ENCODE measurements at places on chromosomes 4 and X.

GRCh38 chrX:65534450-65535292 is at the start of gene LAS1L:
Gene LAS1L, minus strand, starts transcription at chrX:65534787. Its CDS starts 72 bp downstream, at chrX:65534715.
- peak; percentile 90 for DNase-seq

DNA sequence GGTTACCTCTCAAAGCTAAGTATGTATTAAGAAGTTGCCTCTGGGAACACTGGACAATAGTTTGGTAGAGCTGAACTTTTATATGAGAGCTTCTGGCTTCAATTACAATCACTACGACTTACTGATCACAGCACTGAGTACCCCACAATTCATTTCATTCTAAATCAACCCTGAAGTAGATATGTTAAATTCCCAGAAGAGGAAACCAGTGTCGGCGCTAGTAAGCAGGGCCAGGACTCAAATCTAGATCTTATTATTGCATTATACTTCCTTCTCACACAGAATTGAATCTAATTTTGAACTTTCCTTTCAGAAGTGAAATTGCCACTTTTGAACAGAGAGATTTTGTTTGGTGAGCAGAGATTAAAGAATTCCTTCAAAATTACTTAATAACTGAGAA is 41.8 kb downstream of the HUWE1 start:
- no peak for DNase-seq

DNA sequence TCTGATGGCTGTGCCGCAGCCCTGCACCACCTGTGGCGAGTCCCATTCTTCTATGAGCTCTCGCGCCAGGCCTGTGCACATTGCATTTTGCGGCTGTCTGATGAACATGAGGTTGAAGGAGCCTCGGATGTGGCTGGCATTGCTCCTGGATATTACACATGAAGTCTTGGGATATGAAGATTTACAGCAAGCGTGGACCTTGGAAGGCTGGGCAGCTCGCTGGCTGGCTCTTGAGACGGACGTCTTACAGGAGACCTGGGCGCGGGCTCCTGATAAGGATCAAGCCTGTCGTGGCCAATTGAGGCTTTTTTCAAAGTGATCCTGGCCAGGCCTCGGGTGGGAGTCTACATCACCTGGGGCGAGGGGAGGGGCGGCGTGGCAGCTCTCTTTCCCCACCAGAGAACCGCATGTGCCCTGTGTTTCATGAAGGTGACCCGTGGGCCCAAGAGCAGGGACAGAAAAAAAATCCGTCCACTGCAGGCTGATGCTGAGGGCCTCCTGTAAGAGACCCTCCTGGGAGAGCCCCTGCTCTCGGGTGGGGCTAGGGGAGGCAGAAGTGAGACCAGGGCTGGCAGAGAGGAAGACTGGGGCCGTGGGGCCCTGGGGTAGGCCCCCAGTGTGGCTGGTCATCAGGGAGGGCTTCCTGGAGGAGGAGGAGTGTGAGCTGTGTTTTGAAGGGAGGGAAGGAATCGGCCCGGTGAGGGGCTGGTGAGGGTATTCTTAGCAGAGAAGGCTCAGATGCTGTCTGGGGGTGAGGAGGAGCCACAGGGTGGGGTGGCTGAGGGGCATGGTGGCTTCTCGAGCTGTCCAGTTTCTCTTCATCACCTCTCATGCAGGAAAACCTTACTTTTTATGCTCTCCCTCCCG is 23.6 kb downstream of the CPZ start:
- no peak for DNase-seq

- DNase-seq: no peak
Observed at GRCh38 chr4:25814301-25815136, 48.3 kb downstream of the SEL1L3 start.

- no peak for DNase-seq
Observed at GRCh38 chr4:26782830-26783202, 77.8 kb upstream of the STIM2 start.

- DNase-seq: no peak
Observed at GRCh38 chr4:147909225-147909624, 177.3 kb downstream of the ARHGAP10 start.

DNA sequence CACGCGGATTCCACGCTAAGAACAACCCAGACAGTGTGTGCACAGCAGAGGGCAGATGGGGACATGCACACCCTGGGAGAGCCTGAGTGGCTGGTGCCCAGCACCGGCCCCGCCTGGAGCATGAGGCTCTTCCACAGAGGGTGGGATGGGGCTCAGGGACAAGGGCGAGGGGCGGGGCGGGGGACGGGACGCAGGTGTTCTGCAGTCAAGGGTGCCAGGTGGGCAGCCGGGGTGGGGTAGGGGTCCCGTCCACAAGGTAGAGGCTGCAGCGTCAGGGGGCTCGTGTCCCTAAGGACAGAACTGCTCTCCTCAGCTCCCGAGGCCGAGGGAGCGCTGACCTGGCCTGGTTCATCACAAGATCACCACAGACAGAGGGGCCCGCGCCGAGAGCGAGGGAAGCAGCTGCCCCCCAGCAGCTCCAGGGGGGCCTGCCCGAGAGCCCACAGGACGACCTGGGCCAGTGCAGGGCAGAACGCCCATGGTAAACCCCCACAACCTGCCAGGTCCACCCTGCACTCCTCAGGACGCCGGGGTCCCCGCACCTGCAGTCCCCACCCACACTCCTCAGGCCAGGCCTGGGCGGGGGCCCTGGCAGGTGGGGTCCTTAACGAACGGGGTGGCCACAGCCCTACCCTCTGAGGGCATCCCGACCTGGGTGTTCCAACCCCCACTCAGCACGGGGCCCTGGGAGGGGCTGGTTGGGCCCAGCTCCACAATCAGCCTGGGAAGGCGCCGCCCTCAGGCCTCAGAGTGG is 26.7 kb downstream of the CTBP1 start:
- no peak for DNase-seq

DNA sequence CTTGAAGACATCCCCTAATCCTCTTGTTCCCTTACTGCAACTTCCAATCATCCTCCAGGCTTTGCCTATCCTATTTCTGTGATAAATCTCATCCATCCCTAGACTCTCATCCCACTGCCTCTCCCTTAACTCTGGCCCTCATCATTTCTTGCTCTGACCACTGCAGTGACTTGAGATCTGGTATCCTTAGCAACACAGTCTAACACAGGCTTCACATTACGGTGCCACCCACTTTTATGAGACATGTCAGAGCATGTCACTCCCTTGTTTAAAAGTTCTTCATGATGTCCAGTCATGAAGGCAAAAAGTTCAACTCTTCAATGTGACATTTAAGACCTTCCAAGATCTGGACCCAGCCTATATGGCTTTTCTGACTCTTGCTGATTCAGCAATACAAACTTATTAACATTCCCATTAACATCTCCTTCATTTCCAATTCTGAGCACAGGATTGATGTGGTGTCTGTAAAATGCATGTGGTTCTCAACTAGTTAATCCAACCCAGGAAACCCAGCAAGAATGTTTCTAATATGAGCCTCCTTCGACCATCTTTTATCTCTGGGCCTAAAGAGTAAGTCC is 64.0 kb downstream of the OR13H1 start:
- DNase-seq: no peak

GRCh38 chrX:71669492-71669891 is 2.1 kb downstream of the LOC101059915 start:
- no peak for DNase-seq

GRCh38 chr4:15513545-15513944 is 43.9 kb downstream of the CC2D2A start:
- DNase-seq: no peak

- DNase-seq: peak; percentile 10
Observed at GRCh38 chrX:47145395-47146120, 537 bp downstream of the RBM10 start.

GRCh38 chrX:6558979-6559378 is 24.1 kb upstream of the VCX3A start:
- DNase-seq: no peak

GRCh38 chr4:90824266-90825150 is 697.3 kb downstream of the CCSER1 start:
- DNase-seq: no peak

Measured in Caki2 (cell line).